HTR-8/SVneo (cell line): ENCODE measurements at places on chromosomes 12 and 14.
A peak's percentile ranks its signal among the peaks of the same experiment; 100 is the strongest.

DNA sequence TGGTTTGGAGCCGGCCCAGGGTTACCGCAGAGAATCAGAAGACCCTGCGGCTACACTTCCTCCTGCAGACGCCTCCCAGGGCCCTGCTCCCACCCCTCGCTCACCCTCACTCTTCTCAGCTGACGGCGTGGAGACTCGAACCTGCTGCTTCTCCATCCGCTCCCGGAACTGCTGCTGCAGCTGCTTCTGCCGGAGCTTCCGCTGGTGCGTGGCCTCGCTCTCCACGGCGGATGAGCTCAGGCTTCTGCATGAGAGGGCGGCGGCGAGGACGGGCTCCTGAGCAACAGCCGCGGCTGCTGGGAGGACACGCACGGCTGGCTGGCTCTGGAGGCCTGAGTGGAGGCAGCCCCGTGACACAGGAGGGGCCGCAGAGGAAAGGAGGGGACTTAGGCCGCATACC, 33.3 kb downstream of the RAD52 start:
- no peak for DNase-seq

GRCh38 chr14:64438181-64438841, 27.0 kb upstream of the AKAP5 start:
- peak; percentile 97 for DNase-seq

DNA sequence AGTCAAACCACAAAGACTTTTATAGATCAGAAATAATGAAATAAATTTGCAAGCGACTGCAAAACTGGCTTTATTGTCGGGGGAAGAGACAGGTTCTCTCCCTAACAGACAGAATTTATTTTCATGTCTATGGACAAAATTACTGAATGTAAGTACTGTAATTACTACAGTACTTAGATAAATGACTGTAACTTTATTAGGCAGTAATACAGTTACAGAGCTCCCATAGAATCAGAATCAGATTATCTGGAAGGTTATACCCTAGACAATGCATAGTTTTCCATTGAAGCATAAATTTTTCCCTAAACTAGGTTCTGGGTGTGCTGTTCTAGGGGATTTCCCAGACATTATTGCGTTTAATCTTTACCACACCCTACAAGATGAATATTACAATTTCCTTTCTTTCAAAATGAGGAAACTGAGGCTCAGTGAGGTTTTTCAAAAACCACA, 114.2 kb downstream of the C12orf75 start:
- DNase-seq, result no peak

DNA sequence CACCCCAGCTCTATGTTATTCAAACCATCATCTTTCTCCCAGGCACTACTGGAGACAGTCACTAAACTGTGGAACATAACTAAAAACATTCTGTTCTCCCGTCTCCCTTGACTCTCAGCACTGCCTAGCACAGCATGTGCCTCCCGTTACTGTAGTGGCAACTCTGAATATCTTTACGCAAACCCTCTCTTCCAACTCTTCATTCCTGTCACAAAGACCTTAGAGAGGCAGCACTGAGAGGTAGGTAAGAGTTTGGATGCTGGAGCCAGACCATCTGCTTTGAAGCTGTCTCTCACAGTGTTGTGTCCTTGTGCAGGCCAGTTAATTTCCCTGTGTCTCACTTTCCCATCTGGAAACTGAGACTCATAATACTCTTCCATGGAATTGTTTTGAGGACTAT, 108.1 kb downstream of the DIP2B start:
- DNase-seq, result no peak

- no peak for DNase-seq
These were observed 29.4 kb upstream of the OXA1L start for GRCh38 chr14:22737052-22737451.

DNA sequence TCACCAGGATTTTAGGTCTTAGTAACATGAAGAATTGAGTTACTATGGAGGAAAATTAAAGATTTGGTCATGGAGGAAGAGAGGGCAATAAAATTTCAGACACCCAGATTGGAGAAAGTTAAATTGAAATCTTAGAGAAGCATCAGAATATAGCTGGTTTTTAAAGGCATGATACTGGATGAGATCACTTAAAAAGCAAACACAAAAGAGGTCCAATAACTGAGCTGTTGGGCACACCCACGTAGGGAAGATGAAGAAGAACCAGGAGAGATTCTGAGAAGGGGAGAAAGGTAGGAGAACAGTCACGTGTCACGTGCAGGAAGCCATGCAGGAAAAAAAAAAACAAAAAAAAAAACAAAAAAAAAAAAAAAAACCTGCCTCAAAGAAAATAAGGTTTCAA, 18.8 kb downstream of the CAPS2 start:
- DNase-seq, result no peak

DNA sequence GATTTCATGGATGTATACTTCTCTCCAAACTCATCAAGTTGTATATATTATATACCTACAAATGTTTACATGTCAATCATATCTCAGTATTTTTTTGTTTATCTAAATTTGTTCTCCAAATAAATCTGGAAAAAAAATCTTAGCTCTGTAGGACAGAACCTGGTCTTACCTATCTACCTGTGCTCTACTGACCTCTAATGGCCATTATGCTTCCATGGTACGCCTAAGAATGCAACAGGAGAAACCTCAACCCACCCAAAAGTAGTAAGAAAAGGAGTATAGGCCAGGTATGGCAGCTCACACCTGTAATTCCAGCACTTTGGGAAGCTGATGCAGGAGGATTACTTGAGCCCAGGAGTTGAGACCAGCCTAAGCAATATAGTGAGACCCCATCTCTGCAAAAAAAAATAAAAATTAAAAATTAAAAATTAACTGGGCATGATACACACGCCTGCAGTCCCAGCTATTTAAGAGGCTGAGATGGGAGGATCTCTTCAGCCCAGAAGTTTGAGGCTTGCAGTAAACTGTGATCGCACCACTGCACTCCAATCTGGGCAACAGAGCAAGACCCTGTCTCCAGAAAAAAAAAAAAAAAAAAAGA, 8.7 kb downstream of the OR11H4 start:
- no peak for DNase-seq

GRCh38 chr14:21668377-21668776, 5.2 kb downstream of the OR4E1 start:
- DNase-seq, result peak; percentile 51

GRCh38 chr12:29317556-29318363, 63.2 kb downstream of the ERGIC2 start:
- DNase-seq, result peak; percentile 3

DNA sequence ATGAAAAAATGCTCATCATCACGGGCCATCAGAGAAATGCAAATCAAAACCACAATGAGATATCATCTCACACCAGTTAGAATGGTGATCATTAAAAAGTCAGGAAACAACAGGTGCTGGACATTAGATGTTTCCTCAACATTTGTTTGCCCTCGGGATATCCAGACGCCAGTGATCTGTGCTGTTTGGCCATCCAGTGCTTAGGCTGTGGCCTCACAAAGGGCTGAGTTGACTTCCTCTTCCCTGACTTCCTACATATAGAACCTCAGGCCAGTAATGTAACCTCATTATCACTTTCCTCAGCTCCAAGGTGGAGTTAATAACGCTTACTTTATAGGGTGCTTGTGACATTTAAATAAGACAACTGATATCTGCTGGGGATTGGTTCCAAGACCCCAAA, 51.8 kb downstream of the SLC15A5 start:
- DNase-seq, result no peak

DNA sequence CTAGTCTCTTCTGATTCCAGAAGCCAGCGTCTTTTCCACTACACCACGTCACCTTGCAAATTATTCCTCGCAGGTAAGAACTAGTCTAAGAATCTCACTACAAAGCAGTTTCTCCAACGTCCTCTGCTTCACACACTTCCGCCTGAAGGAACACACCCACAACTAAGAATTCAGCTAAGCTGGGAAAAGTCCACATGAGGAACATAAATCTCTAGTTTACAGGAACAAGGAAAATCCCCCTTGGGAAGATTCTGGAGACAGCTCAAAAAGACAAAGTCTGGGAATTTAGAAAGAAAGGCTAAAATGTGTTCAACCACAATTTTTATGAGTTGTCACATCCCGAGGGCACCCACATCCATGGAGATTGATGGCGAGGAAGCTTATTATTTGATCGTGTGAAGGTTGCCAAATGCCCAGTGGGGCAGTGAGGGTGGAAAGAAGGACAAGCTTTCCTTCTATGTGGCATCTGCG, 780.2 kb upstream of the TBX3 start:
- DNase-seq, result no peak

DNA sequence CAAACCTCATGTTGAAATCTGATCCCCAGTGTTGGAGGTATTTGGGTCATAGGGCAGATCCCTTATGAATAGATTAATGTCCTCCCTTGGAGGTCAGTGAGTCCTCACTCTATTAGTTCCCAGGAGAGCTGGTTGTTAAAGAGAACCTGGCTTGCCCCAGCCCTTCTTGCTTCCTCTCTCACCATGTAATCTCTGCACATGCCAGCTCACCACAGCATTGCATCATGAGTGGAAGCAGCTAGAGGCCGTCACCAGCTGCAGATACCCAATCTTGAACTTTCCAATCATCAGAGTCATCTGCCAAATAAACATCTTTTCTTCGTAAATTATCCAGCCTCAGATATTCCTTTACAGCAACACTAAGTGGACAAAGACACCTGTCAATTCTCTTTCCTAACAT, 161.8 kb upstream of the IGF1 start:
- DNase-seq, result no peak

- DNase-seq, result no peak
These were observed 39.6 kb upstream of the SFSWAP start for GRCh38 chr12:131671276-131671675.

GRCh38 chr12:126914170-126914793, 1352.7 kb upstream of the TMEM132C start:
- DNase-seq, result no peak

- DNase-seq, result no peak
These were observed 32.0 kb downstream of the ERH start for GRCh38 chr14:69366069-69366468.

- peak; percentile 67 for DNase-seq
These were observed 250.9 kb upstream of the CRY1 start for GRCh38 chr12:107344035-107344808.

DNA sequence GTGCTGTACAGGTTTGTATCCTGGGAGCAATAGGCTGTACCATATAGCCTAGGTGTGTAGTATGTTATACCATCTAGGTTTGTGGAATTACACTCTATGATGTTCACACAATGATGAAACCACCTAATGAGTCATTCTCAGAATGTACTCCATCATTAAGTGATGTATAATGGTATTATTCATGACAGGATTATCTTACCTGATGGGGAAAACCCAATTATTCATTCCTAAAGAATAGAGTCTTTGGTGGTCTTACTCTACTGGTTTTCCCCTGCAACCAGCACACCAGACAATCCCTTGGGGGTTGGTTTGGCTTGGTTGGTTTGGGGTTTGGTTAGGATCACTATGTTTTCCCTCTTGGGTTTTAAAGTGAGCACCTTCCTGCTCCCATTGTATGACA, 12.6 kb upstream of the OR10P1 start:
- no peak for DNase-seq

GRCh38 chr12:129927316-129927900, 23.6 kb upstream of the TMEM132D start:
- no peak for DNase-seq

GRCh38 chr12:24491968-24492367, 456.9 kb downstream of the BCAT1 start:
- no peak for DNase-seq

- no peak for DNase-seq
These were observed 202.9 kb upstream of the ATXN7L3B start for GRCh38 chr12:74334780-74335179.

DNA sequence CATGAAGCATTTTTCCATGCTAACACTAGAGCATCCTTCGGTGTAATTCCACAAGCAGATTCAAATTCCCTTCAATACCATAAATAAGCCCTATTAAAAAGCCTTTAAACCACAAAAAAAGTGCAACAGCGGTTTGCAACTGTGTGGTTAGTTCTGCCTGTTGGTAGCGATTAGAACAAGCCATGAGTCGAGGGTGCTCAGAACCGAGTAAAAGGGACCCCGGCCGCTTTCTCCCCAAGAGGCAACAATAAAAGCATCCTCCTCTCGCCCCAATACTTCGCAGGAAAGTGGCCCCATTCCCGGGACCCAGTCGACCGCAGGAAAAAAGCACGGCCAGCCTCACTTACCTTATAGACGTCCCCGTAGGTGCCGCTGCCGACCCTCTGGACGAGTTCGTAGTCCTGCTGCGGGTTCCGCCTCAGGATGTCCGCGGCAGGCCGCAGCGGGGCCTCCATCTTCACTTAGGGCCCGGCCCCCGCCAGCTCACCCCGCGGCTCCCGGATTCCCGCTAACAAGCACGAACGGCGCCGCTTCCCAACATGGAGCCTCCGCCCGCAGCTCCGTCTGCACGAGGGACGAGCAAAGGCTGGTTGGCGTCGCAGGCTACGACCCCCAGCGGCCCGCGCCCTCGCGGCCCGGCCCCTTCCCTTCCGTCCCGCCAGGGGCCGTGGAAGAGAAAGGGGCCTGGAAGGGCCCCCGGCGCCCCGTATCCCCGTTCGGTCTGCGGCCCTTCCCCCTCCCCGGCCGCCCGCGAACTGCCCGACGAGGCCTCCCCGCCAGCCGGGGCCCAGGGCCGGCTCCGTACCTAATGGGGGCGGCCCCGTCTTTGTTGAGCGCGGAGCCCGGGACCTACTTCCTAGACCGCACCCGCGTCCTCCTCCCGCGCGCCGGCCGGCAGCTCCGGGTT, 521 bp downstream of the MAP4K5 start:
- DNase-seq, result no peak

GRCh38 chr14:51490205-51490604, 161.5 kb upstream of the FRMD6 start:
- DNase-seq, result no peak

DNA sequence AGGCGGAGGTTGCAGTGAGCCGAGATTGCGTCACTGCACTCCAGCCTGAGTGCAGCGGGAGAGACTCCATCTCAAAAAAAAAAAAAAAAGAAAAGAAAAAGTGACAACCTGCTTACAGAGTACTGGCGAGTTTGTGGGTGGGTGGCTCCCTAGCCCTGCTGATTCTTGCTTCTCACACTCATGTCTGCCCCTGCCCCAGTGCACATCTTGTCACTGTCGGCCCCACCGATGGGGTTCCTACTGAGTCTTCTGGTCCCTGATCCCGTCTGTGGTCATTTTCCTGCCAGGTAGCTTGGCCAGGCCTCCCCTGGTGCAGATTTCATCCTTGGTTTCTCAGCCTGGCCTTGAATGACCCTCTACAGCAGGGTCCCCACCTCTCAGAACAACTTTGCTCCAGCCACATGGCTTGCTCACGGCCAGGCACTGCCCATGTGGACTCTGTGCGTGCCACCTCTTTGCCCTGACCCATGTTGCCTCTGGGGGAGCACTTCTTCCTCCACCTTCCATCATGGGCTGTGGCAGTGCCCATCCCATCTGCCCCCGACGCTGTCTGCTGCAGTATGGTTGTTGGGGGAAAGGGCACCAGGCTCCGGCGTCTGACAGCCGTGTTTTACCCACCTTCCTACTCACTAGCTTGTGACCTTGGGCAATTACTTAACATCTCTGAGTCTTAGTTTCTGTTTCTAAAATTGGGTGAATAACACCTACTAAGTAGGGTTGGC, 2.1 kb upstream of the PTPN6 start:
- DNase-seq, result no peak

GRCh38 chr12:12704593-12705230, 8.7 kb upstream of the GPR19 start:
- peak; percentile 57 for DNase-seq

- no peak for DNase-seq
These were observed 64.3 kb downstream of the PPP2R5C start for GRCh38 chr14:101825797-101826196.
